ENCODE measurements at places on chromosomes 7 and 10.

GRCh38 chr7:96675548-96675947 lies 34.1 kb downstream of the SEM1 start:
- DNase-seq = peak; percentile 35

- DNase-seq = no peak
Observed at GRCh38 chr7:117458977-117459583, 20.7 kb upstream of the CFTR start.

- DNase-seq = no peak
Observed at GRCh38 chr10:98154076-98154475, 19.6 kb downstream of the R3HCC1L start.

DNA sequence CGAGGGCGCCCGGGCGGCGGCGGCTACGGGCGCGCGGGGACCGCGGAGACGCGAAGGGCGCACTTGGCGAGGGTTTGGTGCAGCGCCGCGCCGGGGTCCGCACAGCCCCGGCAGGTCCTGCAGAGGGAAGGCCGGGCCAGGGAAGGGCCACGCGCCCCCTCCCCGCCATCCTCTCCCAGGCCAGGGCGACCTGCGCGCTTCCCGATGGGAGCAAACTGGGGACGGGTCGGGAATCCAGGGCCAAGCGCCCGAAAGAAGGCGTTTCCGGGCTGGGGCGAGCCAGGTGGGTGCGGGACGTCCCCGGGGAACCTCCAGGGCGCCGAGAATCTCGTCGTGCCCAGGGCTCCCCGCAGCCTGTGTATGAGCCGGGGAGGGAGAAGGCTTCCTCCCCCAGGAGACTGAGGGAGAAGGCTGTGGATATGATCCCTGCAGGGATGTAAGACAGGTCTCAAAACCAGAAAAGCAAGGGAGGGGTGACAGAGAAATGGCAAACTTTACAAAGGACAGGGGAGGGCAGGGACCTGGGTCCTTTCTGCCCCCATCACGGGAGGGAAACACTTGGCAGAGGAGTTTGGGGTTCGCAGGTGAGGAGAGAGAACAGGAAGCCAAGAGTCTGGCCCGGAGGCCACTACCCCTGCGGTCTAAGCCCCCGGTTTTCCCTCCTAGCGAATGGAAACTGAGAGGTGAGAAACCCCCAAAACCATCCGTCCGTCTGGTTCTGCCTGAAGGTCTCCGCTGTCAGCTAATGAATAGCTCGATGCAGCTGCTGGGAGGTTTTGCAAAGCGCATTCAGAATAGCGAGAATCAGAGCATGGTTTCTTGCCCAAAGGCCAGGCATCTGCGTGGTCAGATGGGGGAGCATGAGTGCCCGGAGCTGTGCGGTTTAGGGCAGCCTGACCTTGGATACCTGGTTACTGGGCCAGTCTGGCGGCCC lies 674 bp downstream of the AMZ1 start:
- no peak for DNase-seq

- peak; percentile 42 for DNase-seq
Observed at GRCh38 chr10:114103284-114103683, 59.6 kb downstream of the ADRB1 start.

DNA sequence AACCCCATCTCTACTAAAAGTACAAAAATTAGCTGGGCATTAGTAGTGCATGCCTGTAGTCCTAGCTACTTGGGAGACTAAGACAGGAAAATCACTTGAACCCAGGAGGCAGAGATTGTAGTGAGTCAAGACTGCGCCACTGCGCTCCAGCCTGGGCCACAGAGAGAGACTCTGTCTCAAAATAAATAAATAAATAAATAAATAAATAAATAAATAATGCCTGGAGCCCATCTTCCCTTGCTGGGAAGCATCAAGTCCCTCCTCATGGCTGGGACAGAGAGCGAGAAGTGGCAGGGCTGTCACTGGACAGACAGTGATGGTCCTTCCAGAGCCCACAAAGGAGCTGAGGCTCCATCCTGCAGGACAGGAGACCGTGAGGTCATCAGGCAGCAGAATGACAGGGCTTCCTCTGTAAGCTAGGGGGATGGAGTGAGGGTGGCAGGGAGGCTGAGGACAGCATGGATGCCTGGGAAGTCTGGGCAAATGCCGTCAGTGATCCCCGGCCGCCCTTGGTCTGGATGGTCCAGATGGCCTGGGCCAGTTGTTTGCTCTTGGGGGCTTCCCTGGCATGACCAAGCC lies 36.4 kb upstream of the ELN start:
- no peak for DNase-seq

- peak; percentile 69 for DNase-seq
Observed at GRCh38 chr7:128073671-128074310, 42.6 kb upstream of the LRRC4 start.

GRCh38 chr10:32376771-32377170 lies 29.8 kb upstream of the EPC1 start:
- no peak for DNase-seq

DNA sequence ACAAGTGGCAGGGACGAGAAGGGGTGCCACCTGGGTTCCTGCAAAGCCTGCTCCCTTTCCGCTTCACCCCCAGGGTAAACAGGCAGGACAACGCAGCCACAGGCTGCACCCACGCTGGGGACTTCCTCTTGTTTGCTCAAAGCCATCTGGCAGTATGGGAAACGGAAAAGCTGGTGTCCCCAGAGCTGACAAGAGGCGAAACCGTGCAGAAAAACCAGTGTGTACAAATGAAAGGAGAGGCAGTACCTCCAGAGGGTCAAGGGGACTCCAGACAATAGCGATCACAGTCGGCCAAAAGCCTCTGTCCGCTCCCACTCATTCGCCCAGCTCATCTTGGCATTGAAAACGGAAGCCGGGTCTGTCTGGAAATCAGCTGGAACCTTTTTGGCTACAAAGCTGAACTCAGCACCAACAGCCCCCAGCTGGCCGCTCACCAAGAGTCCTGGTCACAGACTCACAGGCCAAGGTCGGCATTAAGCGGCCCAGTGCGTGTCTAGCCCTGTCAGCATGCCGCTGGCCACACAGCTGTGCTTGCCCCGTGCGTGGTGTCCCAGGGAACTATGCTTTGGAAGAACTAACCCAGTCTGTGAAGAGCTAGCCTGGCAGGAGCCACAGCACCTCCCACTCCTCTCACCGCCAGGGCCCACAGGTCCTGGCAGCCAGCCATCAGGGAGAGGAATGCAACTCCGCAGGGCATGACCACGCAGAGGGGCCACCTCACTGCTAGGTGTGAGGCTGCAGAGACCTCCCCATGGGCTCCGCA lies 10.4 kb downstream of the TNS3 start:
- no peak for DNase-seq

- DNase-seq = no peak
Observed at GRCh38 chr10:61971003-61971325, 69.5 kb downstream of the ARID5B start.

GRCh38 chr7:129373651-129374428 lies 60.4 kb upstream of the STRIP2 start:
- DNase-seq = no peak
